ENCODE measurements at places on chromosomes 5 and 9.

GRCh38 chr5:95942968-95943367 is 18.7 kb downstream of the ELL2 start:
- DNase-seq, result no peak

GRCh38 chr9:83937861-83938455 is 16.7 kb upstream of the KIF27 start:
- DNase-seq, result no peak

DNA sequence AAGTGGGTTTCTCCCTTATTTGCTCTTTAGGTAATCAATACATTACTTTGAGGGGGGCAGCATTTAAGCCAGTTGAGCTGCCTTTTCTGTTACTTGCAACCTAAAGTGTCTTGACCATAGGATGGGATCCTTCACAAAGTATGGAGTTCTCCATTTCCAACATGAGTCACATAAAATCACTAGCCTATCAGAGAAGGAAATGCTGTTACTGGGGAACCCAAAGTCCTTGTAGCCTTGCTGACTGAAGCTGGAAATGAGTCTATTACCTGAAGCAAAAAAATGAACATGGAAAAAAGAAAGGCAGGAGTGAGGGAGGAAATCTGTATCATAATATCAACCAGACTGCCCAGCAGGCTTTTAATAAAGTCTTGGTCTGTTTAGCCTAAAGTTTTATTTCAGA is 42.8 kb upstream of the SLIT3 start:
- DNase-seq, result no peak

- DNase-seq, result no peak
Observed at GRCh38 chr9:99850736-99851499, 29.2 kb downstream of the NR4A3 start.

DNA sequence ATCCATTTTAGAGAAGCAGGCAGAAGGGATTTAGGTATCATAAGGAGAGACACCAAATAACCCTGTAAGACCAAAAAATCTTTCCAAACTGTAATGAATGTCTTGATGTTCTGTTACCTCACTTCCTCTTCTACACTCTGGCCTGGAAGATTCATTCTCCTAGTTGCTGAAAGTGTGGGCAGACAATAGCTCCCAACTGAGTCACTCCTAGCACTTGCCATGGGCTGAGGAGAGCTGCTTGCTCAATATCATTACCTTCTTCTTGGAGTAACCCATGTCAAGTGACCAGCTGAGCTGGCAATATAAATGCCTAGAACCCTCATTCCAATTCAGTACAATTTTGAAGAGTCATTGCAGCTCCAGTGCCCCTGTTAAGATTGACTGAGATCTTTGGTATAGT is 1985.5 kb upstream of the CDH6 start:
- DNase-seq, result no peak

GRCh38 chr9:69455311-69455710 is 130.3 kb downstream of the ENTREP1 start:
- no peak for DNase-seq

- no peak for DNase-seq
Observed at GRCh38 chr5:107302441-107302840, 368.3 kb downstream of the EFNA5 start.

DNA sequence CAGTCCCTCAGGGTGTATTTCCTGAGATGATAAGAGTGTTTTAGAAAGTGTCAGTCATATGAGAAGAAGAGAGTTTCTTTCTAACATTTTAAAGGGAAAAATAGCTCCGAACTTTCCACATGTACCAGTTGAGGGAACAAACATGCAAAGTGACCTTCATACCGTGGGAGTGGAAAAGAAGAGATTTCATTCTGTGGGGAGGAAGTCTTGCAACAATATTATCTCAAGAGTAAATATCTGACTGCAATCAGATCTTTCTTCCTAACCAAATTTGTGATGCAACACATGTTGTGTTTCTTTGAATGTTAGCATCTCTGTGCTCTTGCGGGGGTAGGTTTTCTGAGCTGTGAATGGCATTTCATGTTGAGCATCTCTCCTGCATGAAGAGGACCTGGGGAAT is 30.6 kb downstream of the ANKRD55 start:
- DNase-seq, result no peak

DNA sequence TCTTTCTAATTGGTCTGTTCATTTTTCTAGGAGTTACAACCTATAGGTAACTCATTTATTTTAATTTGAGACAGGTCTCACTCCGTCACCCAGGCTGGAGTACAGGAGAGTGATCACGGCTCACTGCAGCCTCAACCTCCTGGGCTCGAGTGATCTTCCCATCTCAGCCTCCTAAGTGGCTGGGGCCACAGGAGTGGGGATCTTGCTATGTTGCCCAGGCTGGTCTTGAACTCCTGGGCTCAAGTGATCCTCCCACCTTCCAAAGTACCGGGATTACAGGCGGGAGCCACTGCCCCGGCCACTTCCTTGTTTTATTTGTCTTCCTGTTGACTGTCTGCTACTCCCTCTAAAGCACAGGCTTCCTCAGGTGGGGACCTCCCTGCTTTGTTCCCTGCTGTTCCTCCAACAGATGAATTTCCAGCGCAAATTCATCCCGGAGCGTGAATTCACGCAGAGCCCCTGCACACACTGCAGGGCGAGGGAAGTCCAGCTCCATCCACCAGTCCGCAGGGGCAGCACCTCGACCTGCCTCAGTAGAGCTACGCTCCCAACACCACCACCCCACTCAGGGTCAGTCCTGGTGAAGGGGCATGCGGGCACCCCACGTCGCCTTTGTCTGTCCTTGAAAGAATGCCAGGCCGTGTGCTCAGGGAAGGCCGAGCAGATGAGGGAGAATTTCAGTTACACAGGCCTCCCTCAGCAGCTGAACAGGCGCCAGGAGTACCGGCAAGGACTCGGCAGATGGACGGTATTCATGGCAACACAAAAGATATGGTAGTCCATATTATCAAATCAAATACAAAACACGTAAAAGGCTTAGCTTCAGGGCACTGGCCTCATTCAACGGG is 6.3 kb downstream of the QSOX2 start:
- no peak for DNase-seq

GRCh38 chr9:103485138-103485537 is 490.0 kb downstream of the CYLC2 start:
- DNase-seq, result no peak

DNA sequence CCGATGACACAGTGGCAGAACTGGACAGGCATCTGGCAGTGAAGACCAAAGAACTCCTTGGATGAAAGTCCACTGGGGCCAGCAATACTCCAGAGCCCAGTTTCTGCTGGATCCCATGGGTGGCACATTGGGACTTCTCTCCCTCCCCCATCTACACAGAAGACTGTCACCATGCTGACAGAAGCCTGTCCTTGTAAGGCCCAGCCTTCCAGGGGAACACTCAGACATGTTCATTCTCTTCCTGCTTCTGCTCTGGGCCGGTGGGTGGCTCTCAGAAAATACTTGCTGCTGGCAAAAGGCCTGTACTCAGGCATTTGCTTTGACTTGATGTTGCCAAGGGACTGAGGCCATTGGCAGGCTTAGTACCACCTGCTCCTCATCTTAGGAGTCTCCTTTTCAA is 48.3 kb upstream of the PTGS1 start:
- DNase-seq, result no peak

DNA sequence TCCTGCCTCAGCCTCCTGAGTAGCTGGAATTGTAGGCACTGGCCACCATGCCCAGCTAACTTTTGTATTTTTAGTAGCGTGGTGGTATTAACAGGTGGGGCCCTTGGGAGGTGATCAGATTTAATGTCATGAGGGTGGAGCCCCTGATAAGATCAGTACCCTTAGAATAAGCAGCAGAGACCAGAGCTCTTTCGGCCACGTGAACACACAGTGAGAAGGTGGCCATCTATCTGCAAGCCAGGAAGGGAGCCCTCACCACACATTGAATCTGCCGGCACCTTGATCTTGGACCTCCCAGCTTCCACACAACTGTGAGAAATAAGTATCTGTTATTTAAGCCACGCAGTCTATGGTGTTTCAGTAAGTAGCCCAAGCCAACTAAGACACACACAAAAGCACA is 22.5 kb downstream of the TBC1D2 start:
- no peak for DNase-seq

DNA sequence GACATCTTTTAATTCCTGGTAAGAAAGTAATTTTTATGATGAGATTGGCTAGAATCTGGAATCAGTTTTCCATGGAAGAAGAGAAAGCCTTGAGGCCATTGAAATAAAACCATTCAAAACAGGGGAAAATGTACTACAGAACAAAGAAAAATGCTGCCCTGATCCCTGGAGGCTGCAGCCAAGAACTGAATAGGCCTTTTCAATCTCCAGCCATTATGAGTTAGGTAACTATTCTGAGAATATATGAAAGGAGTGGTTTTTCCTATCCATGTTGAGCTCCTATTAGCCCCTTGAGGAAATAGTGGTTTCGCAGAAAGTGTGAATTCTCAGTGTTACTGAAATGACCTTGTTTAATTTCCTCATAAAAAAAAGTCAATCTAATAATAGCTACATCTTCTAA is 408.5 kb upstream of the GRAMD2B start:
- DNase-seq, result no peak

GRCh38 chr9:79408200-79408599 is 163.6 kb upstream of the TLE4 start:
- DNase-seq, result no peak

DNA sequence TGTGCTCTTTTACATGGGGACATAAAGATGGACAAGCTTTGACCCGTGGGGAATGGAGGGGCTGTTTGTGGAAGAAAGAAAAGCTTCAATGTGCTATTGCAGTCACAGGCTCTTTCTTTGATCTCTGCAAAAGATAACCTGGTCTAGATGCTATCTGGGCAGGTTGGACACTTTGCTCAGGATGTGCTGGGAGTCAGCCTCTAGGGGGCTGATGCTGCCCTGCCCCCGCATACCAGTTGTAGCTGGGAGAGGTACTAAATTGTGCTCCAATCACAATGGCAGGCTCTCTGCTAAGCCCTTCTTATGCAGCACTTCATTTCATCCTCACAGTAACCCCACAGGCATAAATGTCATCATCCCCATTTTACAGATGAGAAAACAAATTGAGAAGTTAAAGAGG is 67.2 kb downstream of the PSD2 start:
- no peak for DNase-seq

DNA sequence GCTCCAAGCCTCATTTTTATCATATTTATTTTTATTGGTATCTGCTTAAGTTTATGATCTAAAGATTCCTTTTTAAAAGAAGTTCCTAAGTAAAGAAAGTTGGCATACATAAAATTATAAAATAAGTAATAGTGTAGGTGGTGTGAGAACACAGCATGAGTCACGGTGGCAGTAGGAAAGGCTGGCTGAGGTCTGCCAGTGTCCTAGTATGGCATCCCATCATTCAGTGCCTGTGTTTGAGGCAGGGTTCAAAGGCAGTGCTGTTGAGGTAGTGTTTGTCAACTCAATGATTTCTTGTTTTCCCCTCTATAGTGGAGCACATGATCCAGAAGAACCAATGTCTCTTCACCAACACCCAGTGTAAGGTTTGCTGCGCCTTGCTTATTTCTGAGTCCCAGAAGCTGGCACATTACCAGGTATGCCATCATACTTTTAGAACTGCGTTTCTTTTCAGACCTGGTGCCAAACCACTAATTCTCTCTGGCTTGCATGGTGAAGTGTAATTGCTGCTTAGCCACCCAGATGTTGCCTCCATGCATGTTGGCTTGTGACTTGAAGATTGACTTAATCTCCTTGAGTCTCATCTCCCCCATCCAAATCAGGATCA is 18.4 kb downstream of the ZNF346 start:
- DNase-seq, result no peak

DNA sequence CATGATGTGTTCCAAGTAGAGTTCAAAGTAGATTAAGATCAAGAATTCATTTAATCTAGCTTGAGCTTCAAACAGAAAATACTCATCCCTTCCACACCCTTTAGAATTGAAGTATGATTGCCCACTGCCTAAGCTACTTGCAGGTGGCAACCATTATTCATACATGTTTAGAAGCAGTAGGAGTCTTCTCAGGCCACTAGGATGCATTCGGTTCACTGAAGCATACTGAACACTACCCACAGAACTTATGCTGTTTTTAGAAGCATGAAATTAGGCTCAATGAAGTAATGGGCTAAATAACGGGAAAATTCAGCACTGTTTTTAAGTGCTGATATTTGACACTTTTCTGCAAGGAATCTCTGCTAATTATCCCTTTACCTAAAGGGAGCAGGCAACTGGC is 263.4 kb downstream of the DEPDC1B start:
- no peak for DNase-seq

- no peak for DNase-seq
Observed at GRCh38 chr5:170885256-170885655, 23.4 kb downstream of the RANBP17 start.

GRCh38 chr5:1706021-1706420 is 93.6 kb downstream of the MRPL36 start:
- no peak for DNase-seq

- DNase-seq, result no peak
Observed at GRCh38 chr9:82571540-82571939, 491.4 kb downstream of the RASEF start.

DNA sequence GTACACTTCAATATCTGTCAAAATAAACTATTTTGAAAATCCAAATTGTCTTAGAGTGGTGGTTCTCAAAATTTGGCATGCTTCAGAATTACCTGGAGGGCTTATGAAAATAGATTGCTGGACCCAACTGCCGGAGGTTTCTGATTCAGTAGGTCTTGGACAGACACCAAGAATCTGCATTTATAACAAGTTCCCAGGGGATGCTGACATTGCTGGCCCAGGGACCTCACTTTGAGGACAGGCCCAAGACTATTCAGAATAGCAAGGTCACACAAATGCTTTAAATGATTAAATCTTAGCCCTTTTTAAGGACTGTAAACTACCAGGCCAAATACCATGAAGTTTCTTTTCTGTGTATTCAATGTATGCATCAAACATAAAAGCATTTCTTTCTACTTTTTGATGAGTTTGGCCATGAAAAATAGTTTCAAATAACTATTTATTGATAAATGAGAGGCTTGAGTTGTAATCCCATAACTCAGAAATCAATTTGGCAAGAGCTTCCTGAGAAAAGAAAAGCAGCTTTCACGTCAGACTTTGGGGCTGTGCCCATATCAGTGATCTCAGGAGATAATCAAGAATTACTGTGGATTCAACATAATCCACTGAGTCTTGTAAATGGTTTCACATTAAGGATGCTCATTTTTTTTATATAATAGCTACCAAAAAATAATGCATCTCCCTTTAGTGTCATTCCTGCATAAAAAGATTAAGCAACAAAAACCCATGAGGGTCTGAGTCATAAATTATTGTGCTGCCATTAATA is 191.4 kb downstream of the FRMD3 start:
- DNase-seq, result no peak

DNA sequence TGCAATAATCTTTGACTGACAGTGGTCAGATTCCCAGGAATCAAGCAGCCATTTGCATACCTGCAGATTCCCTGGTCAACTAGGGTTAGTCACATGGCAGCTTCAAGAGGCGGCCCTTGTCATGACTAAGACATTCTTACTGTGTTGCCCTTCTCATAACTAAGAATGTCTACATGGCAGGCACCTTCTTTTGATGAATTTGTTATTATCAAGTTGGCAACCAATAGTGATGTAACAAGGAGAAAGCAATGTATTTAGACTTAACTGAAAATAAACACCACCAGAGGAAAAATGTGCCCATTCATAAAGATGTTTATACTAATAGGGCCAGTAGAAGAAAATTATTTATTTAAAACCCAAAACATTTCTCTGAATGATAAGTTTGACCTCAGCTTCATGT is 215.6 kb downstream of the TLE1 start:
- no peak for DNase-seq

GRCh38 chr5:80198399-80198798 is 57.4 kb downstream of the SERINC5 start:
- DNase-seq, result peak; percentile 66
